Activated naive CD8-positive, alpha-beta T cell treated with anti-CD3 and anti-CD28 coated beads for 36 hours (primary cell): ENCODE measurements at places on chromosomes 4 and X. TPM values are rescaled to one million over a fixed set of nuclear protein-coding genes. Genes with fewer than 3 reads are reported as not detected.

DNA sequence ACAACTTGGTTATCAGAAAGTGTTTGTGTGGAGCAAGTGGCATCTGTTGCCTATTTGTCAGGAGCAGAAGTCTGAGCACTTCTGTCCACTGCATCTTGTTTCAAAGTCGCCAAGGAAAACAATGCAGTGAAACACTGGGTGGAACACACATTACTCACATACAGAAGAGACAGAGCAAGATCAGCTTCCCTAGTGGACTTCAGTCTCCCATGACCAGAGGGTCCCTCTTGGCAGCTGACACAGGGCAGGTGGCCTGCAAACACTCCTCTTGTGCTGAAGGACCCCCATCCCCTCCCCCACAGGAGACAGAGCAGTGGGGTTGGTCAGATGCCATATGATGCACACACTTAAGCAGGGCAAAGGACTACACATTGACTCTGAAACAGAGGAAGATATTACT is 3.6 kb upstream of the BBS12 start:
- no peak for DNase-seq

DNA sequence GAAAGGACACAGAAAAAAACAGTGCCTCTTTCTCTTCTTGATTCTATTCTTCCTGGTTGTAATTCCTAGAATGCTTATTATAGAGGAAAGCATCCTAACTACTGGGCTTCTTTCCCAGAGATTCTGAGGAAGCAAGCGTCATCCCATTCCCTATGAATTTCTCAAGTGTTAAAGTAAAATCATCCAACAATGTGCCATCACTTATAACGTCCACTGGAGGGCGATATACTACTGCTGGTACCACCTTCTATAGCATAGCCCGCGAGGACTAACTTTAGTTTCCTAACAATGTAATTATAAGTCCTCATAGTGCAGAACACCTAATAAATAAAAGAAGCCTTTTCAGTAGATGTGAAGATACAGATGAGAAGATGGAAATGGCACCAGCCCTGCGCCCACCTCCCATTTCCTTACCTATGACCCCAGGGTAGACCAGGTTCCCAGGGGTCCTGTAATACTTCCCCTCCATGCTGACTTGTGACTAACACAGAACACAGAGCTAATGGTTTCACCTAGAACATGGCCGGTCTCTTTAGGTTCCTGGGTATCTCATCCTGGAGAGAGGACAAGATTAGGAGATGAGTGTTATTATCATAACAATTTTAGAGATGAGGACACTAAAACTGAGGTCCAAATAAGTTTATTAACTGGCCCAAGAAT is 4.2 kb downstream of the CENPVL3 start:
- DNase-seq: no peak

The DMRTC1 gene
- not detected for total RNA-seq

DNA sequence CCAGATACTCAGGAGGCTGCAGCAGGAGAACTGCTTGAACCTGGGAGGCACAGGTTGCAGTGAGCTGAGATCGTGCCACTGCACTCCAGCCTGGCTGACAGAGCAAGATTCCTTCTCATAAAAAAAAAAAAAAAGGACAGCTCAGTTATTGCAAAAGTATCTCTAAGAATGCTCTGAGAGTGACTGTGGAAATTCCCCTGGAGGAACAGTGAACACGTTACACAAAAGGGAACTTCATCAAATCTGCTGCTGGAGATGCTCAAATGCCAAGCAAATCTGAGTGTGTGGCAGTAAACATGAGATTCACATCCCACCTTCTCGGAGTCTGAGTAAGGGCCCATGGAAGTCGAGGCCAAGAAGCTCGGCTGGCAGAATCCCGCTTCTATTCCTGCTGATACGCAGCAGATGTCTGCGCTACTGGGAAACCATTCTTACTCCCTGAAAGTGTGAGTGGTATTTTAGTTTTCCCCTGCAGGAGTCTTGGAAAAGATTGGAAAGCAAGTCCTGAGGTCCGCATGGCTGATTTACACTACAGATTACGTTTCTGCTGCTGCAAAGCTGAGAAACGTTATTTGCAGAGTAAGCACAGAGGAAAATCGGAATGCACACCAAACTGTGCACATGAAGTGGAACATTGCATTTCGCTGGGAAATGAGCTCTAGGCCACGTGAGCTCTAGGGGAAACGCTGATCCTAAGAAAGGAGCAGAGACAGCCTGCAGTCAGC is 162.9 kb downstream of the NSUN7 start:
- no peak for DNase-seq

The MAGEB17 gene
- total RNA-seq: not detected

GRCh38 chrX:55253528-55253927 is 11.2 kb downstream of the PAGE3 start:
- DNase-seq: no peak
